ENCODE measurements at places on chromosomes 6 and 20.

DNA sequence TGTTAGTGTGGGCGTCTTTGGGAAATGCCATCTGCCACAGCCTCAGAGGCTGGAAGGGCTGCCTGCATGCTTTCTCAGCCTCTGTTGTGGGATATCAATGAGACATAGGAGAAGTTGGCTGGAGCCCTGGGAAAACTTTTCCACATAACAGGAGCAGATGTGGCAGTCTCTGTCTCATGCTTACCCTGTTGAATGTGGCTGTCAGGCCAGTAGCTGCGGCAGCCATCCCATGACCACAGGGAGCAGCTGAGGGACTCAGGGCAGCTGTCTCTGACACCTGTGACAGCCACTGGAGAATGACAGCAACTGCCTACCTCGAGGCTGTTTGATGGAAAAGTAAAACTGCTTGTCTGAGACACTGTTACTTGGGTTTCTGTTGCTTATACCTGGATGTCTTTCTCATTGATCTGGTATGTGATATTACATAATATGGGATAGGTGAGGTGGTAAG lies 64.4 kb downstream of the TULP4 start:
- no peak for DNase-seq

DNA sequence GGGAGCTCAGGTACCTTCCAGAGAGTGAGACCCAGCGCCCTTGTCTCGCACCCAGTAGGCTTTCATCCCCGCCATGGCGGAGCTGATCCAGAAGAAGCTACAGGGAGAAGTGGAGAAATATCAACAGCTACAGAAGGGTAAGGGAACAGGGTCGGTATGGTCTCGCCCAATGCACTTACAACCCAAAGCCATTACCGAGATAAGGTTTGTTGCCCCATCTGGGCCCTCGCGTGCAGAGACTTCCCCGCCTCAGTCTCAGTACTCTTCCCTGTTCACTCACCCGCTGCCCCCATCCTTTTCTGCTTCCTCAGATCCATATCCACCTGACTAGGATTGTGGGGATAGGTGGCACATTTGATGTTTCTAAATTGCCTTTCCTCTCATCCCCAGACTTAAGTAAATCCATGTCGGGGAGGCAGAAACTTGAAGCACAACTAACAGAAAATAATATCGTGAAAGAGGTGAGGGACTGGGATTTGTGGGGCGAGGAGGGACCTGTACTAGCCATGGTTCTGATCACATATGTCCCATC lies 449 bp downstream of the PFDN6 start:
- no peak for DNase-seq

GRCh38 chr6:131400054-131400778 lies 172.8 kb upstream of the ARG1 start:
- DNase-seq, result no peak

- DNase-seq, result no peak
These were observed 8.5 kb upstream of the UBD start for GRCh38 chr6:29567991-29568390.

DNA sequence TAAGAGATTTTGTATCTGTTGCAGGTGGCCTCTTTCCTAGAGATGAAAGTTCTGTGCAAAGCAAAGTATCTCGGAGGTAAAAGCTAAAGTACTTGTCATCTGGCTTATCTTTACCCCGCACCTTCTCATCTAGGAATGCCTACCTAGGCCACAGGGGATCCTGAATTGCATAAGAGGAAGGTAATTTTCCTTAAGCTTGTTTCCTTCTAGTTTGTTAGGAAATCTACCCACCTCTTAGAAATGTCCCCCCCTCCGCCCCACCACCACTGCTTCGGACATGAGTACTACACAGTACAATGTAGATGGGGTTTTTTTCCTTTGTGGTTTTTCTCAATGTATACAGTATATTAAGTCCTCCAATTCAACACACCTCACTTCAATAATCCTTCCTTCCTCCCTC lies 21.5 kb downstream of the FOXC1 start:
- DNase-seq, result no peak

DNA sequence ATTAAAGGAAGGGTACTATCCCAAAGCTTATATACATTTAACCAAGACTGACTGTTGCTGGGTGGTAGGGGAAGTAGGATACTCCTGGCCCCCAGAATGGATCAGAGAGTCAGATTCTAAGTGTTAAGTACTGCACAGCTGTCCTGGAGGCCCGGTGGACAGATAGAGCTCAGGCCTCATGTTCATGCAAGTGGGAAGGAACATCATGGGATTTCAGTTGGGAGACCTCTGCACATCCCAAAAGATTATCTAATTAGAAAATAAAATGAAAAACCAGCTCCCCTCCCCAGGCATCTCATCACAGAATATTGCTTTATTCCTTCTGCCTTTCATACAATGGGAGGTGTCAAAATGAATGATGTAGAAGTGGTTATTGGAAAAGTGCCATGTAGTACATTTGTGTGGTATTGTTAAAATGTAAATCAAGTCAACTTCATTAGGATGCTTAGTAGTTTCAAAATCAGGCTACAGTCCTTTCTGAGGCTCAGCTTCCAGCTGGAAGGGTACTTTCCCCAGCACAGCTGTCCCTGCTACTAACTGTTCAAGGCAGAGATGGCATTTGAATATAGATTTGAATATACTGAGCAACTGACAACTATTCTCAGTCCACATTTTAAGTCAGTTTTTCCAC lies 82.9 kb downstream of the SLC35B3 start:
- no peak for DNase-seq
